H9 (cell line): ENCODE measurements at places on chromosomes 5 and 9.

GRCh38 chr9:78934880-78935279 lies 636.9 kb upstream of the TLE4 start:
- no peak for DNase-seq

DNA sequence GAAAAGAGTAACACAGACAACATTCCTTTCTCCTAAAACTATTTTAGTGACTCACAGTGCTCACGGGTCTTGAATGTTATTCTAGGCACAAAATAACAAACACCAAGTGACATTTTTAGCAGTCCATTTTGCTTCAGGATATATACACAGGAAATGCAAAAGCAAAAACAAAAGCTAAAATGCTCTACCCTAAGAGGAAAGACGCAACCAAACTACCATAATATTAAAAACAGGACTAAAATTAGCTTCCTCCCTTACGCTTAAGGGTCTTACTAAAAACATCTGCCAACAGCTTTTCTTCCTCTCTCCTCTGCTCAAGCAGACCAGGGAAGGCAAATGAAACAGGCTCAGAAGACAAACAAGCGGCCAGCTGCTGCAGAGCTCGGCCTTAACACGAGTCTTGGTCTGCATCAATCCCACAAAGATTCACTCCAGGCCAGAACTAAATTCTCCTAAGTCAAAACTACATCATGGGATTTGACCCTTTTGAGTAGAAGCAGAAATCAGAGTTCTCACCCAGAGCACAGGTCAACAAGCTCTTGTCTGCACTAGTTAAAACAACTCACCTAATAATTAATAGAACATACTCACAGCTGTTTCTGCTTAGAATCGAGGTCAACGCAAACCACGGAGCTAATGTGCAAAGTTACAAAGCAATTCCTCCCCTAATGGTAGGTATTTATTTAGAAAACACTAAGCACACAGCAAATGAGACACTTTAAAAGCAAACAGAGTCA lies 62.3 kb downstream of the RAPGEF1 start:
- no peak for DNase-seq

DNA sequence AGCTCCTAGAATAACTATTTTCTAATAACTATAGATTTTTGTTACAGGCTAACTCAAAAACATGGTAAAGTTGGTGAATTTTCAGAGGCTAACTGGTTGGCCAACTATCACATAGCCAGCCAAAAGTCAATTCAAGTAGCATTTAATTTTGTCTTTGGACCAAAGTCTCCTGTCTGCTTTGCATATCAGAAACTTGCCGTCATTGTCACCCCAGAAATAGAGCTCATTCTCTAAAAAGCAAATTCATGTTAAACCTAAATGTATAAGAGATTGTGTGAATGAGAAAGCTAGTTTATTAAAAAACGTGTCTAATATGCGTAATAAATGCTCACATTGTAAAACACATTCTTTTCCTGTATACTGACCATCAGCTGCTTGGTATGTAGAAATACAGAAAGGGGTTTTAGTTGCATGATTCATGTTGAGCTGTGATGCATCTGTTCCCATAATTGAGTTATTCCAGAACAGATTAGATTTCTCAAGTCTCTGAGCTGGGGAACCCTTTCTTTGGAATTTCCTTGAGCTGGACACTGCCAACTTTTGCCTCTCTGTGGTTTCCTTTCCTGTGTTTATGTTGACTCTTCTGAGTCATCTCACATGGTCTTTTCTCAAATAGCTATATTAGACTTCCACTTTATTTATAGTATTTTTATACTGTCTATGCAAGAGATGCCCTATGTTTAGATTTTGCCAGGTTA lies 7.3 kb downstream of the SRFBP1 start:
- no peak for DNase-seq

- no peak for DNase-seq
These were observed 276.9 kb upstream of the DAP start for GRCh38 chr5:11037941-11038340.

DNA sequence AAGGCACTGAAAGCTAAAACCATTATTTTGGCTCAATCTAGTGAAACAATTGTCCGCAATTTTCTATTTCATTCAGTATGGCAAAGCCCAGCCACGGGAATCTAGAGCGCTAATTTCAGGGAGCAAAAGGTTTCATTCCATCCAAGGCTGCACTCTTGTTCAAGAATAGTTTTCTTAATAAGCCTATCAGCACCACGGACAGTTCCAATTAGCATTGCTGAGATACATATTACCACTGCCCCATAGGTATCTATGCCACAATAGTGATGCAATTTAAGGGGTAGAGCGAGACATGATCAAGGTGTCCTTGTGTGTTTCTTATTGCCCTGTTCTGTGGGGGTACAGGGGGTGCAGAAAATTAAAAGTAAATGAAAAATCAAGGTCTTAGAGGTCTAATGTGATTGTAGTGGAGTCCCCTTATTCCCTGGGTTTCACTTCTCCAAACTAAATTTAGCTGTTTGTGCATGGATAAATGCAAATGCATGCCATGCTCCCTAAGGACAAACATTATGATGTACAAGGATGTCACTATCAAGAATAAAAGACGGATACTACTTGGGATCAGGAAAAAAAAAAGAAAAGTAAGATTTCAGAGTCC lies 45.5 kb downstream of the SPOCK1 start:
- DNase-seq, result no peak

DNA sequence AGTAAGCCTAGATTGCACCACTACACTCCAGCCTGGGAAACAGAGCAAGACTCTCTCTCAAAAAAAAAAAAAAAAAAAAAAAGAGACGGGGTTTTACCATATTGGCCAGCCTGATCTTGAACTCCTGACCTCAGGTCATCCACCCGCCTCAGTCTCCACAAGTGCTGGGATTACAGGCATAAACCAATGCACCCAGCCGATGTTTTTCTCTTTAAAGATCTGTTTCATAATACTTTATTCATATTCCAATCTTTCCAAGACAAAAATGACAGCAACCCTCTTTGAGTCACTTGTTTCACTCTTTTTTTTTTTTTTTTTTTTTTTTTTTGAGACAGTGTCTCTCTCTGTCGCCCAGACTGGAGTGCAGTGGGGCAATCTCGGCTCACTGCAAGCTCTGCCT lies 13.6 kb upstream of the LMNB1 start:
- no peak for DNase-seq

DNA sequence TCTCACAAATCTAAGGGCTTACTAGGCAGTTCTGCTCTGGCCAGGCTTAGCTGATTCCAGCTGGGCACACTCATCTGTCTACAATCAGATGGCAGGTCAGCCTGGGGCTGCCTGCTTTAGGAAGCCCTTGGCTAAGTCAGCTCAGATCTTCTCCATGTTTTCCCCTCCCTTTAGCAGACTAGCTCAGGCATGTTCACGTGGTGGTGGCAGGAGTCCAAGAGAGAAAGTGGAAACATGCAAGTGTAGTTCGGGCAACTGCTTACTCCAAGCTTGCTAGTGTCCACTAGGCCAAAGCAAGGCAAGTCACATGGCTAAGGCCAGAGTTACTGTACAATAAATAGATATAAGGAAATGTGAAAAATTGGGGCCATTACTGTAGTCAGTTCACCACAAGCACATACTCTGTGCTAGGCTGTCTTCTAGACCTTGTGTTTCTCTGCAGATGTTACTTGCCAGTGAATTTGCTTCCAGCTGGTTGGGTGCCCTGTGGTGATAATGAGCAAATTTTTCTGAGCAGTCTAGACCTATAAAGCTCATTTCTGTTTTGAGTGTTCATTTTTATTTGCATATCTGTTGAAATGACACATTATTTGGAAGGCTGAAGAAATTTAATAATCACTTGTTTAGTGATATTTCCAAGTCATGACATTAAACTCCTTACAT lies 38.3 kb downstream of the RECK start:
- DNase-seq, result no peak

DNA sequence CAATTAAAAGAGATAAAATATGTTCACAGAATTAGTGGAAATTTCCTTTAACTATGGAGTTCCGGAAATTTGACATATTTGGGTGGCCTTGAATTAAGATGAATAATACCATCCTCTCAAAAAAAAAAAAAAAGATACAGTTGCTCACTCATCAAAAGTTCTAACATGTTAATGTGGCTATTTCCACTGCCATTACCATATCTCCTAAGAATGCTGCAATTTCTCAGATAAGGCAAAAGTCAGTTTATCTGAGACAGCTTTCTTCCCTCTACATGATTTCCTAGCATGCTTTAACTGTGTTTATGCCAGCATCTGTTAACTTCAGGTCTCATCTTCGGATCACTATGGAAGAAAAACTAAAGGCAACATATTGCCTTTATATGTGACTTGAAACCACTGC lies 2.6 kb downstream of the FASTKD3 start:
- no peak for DNase-seq

- DNase-seq, result no peak
These were observed 27.8 kb upstream of the STRBP start for GRCh38 chr9:123296174-123296573.

DNA sequence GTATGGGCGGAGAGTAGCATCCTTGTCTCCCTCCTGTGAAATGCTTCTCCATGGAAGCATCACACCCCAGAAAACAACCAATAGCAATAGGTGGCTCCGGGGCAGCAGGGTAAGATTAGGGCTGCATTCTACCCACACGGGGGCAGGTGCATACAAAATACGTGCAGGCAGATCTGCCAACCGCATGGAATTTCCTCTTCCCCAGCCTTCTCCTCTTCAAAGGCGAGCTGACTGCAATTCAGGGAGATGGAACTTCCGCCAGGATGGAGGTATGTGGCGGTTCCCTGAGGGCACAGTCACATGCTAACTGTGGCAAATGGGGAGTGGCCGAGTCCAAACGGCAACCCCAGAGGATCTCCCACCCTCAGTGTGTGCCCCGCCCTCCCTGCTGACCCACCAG lies 81.5 kb downstream of the LMNB1 start:
- DNase-seq, result peak; percentile 98

DNA sequence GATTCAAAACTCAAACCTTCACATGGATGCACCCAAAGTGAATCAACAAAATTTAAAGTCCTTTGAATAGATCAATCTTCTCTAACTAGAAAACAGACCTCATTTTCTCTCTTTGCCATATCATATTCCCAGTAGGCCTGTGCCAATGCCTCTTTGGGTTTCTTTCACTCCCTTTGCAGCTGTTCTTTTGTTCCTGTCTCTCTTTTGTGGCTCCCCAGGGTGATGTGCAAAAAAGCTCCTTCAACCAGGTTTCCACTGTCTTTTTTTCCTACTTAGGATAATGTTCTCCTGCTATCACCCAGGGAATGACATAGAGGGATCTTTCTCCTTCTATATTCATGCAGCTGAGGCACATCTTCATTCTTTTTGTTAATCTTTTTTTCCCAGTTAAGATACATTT lies 54.6 kb downstream of the MARCHF3 start:
- DNase-seq, result no peak

- no peak for DNase-seq
These were observed 177.2 kb downstream of the MAPKAP1 start for GRCh38 chr9:125529589-125530515.

DNA sequence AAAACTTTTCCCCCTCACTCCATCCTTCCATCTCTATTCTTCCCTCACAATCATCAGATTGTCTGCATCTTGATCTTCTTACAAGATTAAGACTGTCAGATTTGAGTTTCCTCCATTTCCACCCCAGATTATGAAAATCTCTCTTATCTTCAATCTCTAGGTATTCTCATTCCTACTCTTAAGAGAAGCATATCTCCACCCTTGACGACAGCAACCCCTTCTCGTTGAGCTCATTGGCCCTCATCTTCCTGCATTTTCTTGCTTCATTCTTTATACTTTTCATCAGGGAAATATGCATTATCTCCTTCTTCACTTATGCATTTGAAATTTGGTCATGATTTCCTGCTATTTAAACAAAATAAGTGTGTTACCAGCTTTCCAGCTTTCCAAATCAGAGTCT lies 301.3 kb downstream of the DNAH5 start:
- DNase-seq, result no peak

DNA sequence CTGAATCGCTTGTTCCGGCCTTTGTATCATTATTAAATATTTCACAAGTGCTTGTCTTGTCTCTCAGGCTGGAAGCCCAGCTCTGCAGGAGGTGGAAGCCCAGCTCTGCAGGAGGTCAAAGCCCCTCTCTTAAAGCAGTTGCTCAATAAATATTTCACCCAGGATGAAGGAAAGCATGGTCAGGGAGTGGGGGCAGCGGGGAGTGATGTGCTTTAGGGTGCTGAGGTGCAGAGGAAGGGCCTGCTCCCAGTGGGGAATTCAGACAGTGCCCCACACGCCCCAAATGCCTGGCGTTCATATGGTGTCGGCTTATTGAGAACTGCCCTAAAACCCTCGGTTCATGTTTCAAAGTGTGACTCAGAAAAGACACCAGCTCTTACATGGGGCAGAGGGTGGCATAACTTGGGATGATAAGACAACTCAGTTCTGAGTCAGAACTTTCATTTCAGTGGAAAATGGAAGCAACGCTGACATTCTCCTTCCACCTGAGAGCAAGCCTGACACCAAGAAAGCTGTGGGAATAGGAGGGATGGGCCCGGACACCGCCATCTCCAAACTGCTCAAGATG lies 114.3 kb upstream of the DAP start:
- no peak for DNase-seq

GRCh38 chr5:180160789-180161188 lies 48.2 kb downstream of the RASGEF1C start:
- DNase-seq, result no peak

DNA sequence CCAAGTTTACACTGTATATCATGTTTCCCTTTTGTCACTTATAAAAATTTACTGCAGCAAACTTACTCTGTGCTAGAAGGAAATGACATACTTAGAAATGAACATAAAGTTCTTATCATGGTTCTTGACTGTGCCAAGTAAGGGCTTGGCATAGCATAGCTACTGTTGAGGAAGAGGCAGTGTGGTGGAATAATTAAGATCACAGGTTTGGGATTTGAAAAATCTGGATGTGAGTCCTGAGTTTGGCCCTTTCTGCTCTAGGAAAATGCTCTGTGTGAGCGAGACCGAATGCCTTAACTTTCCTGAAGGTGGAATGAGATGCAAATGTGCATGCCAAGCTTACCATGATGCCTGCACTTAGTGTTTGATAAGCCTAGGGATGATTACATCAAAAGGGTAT lies 99.5 kb downstream of the INSYN2B start:
- DNase-seq, result no peak

DNA sequence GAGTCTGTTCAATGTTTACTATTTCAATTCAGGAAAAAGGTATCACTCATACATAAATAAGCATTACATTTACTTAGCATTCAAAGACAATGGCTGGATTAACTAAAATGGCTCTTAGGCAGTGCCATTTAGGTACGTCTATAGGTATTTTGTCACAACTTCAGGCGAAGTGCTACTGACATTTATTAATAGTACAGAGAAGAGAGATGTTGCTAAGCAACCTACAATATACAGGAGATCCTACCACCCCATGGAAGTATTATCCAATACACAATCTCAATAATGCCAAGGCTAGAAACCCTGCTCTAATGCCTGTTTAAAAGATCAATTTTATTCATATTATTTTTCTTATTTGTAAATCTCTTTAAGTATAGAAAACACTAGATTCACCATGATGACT lies 76.0 kb downstream of the UBAP2 start:
- no peak for DNase-seq

- DNase-seq, result no peak
These were observed 1571.7 kb upstream of the NUDT12 start for GRCh38 chr5:105134328-105134727.

DNA sequence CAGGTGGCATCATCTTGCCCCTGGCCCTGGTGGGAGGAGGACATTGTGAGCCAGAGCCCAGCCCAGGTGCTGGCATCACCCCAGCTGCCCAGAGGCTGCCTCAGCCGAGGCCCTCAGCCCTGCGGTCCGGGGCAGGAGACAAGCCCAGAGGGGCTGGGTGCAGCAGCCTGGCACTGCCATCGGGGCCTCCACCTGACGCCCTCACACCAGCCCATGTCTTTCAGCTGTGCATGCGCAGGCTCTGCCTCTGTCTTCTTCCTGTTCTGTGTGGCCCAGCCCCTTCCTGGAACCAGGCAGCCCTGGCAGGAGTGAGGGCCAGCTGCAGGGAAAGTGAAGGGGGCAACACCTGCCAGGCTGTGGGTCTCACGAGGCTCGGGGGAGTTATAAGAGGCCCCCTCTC lies 4.8 kb upstream of the CEL start:
- no peak for DNase-seq
